Activated CD4-positive, alpha-beta memory T cell treated with anti-CD3 and anti-CD28 coated beads, Interleukin-2, amount 10 ng/mL, durations not matched to agents 7 days and 5 days (primary cell): ENCODE measurements at places on chromosomes 2 and 18. TPM values are rescaled to one million over a fixed set of nuclear protein-coding genes. Genes with fewer than 3 reads are reported as not detected.

DNA sequence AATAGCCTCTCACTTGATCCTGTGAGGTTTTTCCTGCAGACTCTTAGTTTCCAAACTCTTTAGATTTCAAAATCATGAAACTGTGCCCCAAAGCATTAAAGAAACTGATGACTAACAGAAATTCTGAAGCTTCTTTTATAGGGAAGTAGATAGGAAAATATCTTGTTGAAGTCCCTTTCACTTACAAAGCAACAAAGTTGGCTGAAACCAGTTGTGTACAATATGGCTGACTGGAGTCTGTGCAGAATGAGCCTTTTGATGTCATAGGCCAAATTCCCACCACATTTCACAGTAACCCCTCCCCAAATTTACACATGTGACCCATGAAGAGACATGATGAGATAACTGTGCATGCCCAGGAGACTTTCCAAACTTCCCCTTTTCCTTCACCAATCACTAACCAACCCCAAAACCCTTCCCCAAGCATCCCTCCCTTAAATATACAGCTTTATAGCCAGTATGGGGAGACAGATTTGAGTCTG is 61.7 kb upstream of the NCK2 start:
- H3K27ac ChIP-seq: no peak overlapping the region
- H3K4me3 ChIP-seq: no peak overlapping the region
- DNase-seq: no peak
- no peaks in the 10 kb centered on the region for H3K36me3 ChIP-seq
- H3K27me3 ChIP-seq: peaks cover 4% of the 10 kb centered on the region

DNA sequence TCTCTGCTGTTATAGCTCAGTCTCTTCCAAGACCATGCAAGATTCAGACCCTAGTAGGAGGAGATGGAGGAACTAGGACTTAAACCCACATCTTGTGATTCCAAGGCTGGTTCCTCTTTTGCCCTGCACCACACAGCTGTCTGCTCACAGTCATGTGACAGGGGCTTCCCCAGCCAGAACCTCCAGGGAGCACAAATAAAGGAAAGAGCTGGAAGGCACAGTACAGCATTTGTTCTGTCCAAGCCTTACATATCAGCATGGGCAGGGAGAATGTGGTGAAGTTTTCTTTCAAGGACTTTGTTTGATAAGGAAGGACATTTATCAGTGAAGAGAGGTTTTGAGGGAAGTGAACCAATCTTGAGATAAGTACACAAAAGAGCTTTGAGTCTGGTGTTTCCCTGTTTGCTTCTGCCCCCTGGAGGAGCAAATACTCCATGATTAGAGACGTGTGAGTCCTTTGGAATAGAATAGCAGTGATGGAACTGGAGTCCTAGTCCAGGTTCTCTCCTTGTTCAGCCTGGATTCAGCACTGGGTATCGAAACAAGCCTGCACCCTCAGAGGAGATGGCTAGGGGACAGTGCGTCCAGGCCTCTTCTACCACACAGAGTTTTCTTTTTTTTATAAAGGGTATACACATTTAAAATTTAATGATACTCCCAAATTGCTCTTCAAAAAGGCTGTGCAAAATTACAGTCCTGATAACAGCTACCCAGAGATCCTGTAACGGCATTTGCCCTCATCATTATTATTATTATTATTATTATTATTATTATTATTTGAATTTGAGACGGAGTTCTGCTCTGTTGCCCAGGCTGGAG is 24.6 kb upstream of the CASP10 start:
- H3K27ac ChIP-seq: peak overlapping the region; percentile 50
- DNase-seq: peak; percentile 63
- no peaks in the 10 kb centered on the region for H3K27me3 ChIP-seq
- H3K4me1 ChIP-seq: peaks cover 15% of the 10 kb centered on the region

- H3K4me1 ChIP-seq: no peaks in the 10 kb centered on the region
- no peaks in the 10 kb centered on the region for H3K36me3 ChIP-seq
- no peak overlapping the region for H3K27ac ChIP-seq
- no peak for DNase-seq
- H3K4me3 ChIP-seq: no peak overlapping the region
Observed at GRCh38 chr18:37335409-37335736, 230.2 kb downstream of the CELF4 start.

DNA sequence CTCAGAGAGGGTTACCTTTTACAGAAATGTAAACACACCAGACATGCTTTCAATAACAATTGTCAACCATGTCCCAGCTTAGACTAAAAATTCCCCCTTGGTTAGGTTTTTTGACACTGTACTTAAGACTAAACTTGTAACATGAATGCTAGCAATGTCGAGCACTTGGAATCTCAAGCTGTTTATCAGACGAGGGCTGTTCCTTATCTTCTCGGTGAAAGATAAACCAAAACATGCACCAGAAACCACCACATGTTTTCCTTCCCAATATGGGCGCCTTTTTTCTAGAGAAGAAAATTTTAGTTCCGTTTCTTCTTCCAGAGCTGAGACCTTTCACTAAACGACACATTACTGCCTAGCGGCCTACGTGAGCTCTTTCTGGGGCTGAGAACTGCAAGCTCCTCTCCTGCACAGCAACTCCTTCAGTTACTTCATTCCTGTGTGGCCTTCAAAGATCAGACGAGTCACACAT is 42.4 kb upstream of the ACKR3 start:
- H3K36me3 ChIP-seq: no peaks in the 10 kb centered on the region
- H3K27ac ChIP-seq: no peak overlapping the region
- no peaks in the 10 kb centered on the region for H3K4me1 ChIP-seq
- DNase-seq: no peak
- no peak overlapping the region for H3K4me3 ChIP-seq

DNA sequence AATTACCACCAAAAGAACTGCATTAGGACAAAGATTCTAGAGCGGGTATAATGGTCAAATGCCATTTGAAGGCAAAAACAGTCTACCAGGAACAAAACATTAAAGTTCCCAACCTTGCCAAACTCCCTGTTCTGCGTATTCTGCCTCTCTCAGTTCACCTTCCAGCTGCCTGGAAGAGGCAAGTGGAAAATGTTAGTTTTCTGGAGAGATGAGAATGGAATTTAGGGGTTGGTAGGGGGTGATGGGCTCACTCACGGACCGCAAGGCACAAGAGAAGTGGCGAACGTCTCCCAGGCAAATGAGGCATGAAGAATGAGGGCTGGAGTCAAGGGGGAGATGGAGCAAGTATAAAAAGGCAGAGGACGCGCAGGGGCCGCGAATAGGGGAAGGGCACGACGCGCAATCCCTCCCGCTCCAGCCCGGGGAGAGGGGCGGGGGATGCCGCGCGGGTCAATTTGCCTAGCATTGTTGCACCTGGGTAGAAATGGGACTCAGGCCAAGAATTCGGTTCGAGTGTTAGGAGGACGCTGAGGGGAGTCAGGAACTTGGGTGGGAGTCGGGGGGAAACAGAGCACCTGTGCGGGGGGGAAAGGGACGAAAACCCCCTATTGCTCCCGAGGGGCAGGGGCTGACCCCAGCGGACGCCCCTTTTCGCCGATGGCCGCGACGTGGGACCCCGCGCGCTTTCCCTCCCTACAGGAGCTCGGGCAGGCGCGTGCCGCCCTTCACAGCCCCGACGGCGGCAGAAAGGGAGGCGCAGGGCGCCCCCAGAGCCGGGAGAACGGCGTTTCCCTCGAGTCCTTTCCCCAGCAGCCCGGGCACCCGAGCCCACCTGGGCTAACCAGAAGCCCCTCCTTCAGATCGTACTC is 573 bp downstream of the PAIP2B start:
- peak; percentile 19 for DNase-seq
- no peaks in the 10 kb centered on the region for H3K36me3 ChIP-seq
- H3K4me1 ChIP-seq: peaks cover 15% of the 10 kb centered on the region
- H3K4me3 ChIP-seq: peak overlapping the region; percentile 94
- H3K27ac ChIP-seq: peak overlapping the region; percentile 72
- H3K27me3 ChIP-seq: peaks cover 9% of the 10 kb centered on the region

GRCh38 chr2:3594493-3595281 is at the start of gene COLEC11:
TSS of gene COLEC11 (plus strand) at chr2:3595112. CDS start at chr2:3604341, 9,229 bp downstream.
- DNase-seq: no peak
- H3K27ac ChIP-seq: no peak within 1 kb of the TSS
- H3K4me3 ChIP-seq: no peak within 1 kb of the TSS
- H3K4me1 ChIP-seq: peaks cover 3% of the 10 kb centered on the region
- peaks cover 4% of the 10 kb centered on the region for H3K27me3 ChIP-seq

DNA sequence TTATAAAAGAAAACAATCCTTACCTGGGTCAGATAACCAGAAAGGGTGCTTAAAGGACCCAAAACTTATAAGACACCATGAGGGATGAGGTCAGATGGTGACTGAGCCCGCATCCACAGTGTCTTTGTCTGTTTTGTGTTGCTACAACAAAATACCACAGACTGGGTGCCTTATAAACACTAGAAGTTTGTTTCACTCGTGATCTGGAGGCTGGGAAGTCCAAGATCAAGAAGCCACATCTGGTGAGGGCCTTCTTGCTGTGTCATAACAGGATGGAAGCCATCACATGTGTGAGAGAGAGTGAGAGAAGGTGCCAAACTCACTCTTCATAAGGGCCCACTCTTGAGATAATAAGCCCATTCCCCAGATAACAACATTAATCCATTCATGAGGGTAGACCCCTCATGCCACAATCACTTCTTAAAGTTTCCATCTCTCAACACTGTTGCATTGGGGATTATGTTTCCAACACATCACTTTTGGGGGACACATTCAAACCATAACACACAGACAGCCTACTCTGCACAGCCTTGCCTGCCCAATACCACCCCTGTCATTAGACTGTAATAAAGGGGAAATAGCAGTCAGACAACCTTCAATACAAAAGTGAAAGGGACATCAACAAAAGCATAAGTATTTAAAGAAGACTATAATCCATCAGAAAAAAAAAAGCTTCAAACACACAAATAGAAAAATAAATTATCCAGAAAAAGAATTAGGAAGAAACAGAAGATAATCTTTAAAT is 249.8 kb downstream of the ANAPC1 start:
- H3K36me3 ChIP-seq: peaks cover 26% of the 10 kb centered on the region
- DNase-seq: peak; percentile 25
- H3K27me3 ChIP-seq: peaks cover 49% of the 10 kb centered on the region

DNA sequence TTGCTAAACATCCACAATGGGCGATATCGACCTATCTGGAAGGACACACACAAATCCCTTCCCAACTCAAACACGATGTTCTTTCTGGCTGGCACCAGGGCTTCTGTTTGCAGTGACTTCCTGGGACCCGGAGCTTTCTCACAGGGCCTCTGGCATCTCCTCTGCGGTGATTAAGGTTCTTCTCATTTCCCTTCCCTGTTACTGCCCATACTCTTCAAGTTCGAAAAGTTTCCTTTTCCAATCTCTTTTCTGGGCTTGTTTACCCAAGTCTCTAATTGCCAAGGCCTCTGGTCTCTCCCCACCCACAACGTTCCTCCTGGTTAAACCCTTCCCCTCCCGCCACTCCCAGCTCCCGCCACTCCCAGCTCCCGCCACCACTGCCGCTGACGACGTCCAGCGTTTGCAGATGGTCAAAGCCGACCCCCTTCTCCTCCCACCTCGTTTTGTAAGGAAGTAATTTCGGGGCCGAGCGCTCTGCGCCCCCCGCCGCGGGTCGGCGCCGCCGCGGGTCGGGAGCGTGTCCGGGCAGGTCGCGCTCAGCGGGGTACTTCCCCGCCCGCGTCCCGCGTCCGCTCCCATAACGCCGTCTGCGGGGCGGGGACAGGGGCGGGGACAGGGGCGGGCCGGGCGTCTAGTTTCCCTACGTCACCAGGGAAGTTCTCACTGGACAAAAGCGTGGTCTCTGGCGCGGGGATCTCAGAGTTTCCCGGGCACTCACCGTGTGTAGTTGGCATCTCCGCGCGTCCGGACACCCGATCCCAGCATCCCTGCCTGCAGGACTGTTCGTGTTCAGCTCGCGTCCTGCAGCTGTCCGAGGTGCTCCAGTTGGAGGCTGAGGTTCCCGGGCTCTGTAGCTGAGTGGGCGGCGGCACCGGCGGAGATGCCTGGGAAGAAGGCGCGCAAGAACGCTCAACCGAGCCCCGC is at the start of gene PMAIP1:
Gene PMAIP1, plus strand, starts transcription at position 699 of the 924 bp plus-strand sequence. Its CDS starts 182 bp downstream, at position 881.
- peaks cover 52% of the 10 kb centered on the region for H3K4me1 ChIP-seq
- peak within 1 kb of the TSS; percentile 93 for H3K27ac ChIP-seq
- H3K36me3 ChIP-seq: peaks cover 36% of the 10 kb centered on the region
- H3K27me3 ChIP-seq: no peaks in the 10 kb centered on the region

GRCh38 chr2:37793004-37793403 is 121.6 kb upstream of the CDC42EP3 start:
- no peak overlapping the region for H3K27ac ChIP-seq
- no peaks in the 10 kb centered on the region for H3K4me1 ChIP-seq
- DNase-seq: no peak
- H3K4me3 ChIP-seq: no peak overlapping the region

- no peak overlapping the region for H3K27ac ChIP-seq
- no peak for DNase-seq
- H3K36me3 ChIP-seq: peaks cover 11% of the 10 kb centered on the region
- H3K4me1 ChIP-seq: peaks cover 11% of the 10 kb centered on the region
- H3K4me3 ChIP-seq: no peak overlapping the region
Observed at GRCh38 chr2:196955036-196955435, 28.5 kb upstream of the PGAP1 start.

- no peak for DNase-seq
- H3K27ac ChIP-seq: no peak overlapping the region
- no peaks in the 10 kb centered on the region for H3K4me1 ChIP-seq
- H3K27me3 ChIP-seq: peaks cover 1% of the 10 kb centered on the region
- no peak overlapping the region for H3K4me3 ChIP-seq
Observed at GRCh38 chr2:67463810-67464209, 66.7 kb downstream of the ETAA1 start.

- peaks cover 2% of the 10 kb centered on the region for H3K27me3 ChIP-seq
- DNase-seq: no peak
- H3K36me3 ChIP-seq: peaks cover 4% of the 10 kb centered on the region
- H3K4me3 ChIP-seq: no peak overlapping the region
- no peak overlapping the region for H3K27ac ChIP-seq
- H3K4me1 ChIP-seq: peaks cover 9% of the 10 kb centered on the region
Observed at GRCh38 chr2:39153312-39153711, 32.5 kb upstream of the SOS1 start.

DNA sequence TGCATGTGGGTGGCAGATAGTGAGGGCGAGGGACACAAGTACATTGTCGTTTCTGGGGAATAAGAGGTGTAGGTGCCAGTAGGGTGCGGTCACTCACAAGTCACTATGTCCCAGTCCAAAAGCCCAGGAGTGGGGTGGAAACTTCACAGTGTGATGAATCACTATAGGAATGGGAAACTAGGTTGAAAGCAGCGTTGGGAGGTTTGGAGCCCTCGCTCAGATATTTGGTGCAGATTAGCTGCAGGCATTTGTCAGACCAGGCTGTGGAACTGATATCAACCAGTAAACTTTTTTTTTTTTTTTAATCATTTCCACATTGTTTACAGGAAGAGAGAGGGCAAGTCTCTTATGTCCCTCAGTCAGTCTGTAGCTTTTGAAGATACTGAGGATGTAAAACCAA is 121.8 kb downstream of the CERS6 start:
- H3K36me3 ChIP-seq: no peaks in the 10 kb centered on the region
- H3K4me3 ChIP-seq: no peak overlapping the region
- H3K4me1 ChIP-seq: peaks cover 3% of the 10 kb centered on the region
- no peaks in the 10 kb centered on the region for H3K27me3 ChIP-seq

DNA sequence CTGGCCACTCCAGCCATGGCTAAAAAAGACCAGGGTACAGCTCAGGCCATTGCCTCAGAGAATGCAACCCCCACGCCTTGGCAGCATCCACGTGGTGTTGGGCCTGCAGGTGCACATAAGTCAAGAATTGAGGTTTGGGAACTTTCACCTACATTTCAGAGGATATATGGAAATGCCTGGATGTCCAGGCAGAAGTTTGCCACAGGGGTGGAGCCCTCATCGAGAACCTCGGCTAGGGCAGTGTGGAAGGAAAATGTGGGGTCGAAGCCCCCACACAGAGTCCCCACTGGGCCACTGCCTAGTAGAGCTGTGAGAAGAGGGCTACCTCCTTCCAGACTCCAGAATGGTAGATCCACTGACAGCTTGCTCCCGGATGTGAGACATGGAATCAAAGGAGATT is 477.3 kb downstream of the LPIN1 start:
- peaks cover 6% of the 10 kb centered on the region for H3K27me3 ChIP-seq
- no peak overlapping the region for H3K27ac ChIP-seq
- H3K4me1 ChIP-seq: no peaks in the 10 kb centered on the region
- no peak for DNase-seq
- no peaks in the 10 kb centered on the region for H3K36me3 ChIP-seq

NEU2 gene
- not detected for total RNA-seq

POMC gene
- 2.7 TPM for total RNA-seq

CABYR gene
- 0.48 TPM for total RNA-seq
